Brain pericyte (primary cell): ENCODE measurements at places on chromosomes 3 and 15.

- DNase-seq: no peak
Observed at GRCh38 chr3:153456833-153457545, 295.0 kb downstream of the RAP2B start.

DNA sequence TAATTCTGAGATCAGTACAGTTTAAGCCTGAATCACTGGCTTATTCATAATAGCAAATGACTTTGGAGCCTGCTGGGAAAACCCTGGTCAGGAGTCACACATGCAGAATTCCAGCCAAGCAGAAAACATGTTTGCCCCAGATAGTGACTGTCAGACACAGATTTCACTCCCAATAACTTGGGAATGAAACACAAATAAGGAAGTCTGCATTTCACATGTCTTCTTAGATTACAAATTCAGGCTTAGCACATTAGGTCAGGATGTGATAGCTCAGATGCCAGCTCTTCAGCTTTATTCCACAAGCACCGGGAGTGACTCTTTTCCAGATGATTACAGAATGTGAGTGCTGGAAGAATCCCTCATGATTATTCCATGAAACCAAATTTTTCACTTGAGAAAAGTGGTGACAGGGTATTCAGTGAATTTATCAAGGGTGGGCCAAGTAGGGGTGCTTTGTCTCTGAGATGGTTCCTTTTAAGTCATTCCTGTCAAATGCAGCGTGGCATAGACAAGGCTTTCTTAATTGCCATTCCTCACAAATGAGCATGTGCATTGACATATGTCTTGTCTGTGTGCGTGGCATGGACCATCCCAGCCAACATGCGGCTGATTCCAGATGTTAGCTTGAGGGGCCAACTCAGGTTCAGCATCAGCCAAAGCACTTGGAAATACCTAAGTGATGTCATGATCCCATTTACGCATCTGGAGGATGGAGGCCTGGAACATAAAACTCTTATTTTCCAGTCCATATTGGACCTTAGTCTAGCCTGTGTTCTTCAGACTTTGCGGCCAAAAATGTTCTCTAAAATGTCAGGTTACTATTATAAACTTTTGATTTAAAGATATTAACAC lies 191.0 kb downstream of the EPHB1 start:
- DNase-seq: no peak

DNA sequence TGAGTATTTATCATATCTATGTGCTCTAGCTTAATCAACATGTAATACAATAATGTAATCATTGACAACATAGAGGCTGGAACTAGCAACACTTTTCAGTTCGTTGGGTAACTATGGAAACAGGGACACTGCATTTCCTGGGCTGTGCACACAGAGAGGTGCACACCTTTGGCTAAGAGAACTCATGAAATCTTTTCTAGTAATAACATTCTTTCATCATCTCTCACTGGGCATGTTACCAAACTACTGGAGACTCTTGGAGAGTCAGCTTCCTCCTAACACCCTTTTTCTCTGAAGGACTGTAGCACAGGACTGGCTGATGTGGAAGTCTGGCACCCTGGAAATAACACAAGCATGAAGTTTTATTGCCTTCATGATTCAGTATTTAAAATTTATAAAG lies 135.6 kb downstream of the KCNMB2 start:
- no peak for DNase-seq

GRCh38 chr15:30670056-30670455 lies 44.1 kb downstream of the ARHGAP11B start:
- DNase-seq: no peak

DNA sequence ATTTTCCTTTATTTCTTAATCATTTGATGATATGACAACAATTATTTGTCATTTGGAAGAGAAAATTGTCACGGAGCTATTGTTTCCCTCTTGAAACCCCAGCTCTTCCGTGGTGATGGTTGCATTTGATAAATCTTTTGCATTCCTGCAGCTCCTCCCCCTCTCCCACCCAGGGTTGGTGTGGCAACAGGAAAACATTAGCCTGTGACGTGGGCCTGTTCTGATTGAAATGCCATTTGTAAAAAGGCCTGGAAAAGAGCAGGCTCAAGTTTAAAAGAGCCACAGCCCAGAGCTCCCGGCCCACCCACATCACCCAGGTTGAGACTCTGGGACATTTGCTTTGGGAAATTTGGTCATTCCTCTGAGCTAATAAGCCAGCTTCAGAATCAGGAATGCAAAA lies 282.5 kb downstream of the RPLP1 start:
- no peak for DNase-seq

DNA sequence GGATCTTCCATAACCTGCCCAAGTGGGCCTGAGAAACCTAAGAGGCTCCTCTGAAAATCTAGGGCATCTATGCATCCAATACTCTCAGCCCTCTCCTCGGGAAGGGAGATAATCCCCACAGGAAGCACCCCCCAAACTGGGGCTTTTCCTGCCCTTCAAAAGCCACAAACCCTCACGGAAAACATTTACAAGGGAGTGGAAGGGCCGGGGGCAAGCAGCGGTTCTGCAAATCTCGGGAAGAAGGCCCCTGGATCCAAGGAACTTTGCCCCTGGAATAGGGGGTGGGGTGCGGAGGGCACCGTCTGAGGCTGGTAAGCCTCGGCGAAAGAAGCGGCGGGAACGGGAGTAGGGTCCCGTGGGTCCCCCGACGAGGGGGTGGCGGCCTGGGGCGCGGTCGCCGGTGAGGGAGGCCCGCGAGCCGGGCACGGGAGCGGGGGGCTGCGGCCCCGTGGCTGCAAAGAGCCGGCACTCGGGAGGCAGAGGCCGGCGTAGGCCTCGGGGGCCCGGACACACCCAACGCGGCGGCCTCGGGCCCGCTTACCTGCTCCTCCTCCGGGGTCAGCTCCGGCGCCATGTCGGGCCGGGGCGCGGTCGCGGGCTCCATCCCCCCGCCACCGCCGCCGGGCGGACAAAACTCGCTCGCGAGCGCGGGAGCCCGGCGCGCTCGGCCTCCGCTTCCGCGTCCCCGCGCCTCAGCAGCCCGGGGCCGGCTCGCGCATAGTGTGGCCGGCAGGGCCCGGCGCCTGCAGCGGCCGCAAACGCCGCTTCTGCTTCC lies 755 bp downstream of the PTPN9 start:
- DNase-seq: no peak

GRCh38 chr3:30282154-30282696 lies 324.2 kb upstream of the TGFBR2 start:
- no peak for DNase-seq

DNA sequence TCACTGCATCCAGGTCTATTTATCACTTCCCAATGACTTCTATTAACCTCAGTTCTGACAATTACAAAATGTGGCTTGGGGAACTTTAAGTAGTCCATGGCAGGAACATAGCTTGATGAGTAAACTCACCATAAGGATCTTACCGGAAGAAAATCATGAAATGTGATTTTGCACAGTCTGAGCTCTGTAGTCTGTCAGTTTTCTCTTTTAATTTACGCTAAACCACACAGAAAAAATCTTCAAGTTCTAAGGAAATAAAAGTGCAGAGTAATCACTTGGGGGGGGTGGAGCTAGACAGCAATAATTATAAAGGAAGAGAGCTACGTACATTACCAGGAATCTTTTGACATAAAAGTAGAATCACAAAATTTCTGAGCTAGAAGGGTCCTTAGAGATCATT lies 9.2 kb downstream of the TBC1D5 start:
- no peak for DNase-seq

GRCh38 chr3:58077596-58078285 lies 69.5 kb downstream of the FLNB start:
- no peak for DNase-seq

- DNase-seq: no peak
Observed at GRCh38 chr3:38548154-38548931, 52.2 kb downstream of the EXOG start.
